CD4-positive, CD25-positive, alpha-beta regulatory T cell (primary cell): ENCODE measurements at places on chromosomes 2 and 18. TPM values are rescaled to one million over a fixed set of nuclear protein-coding genes. Genes with fewer than 3 reads are reported as not detected.
A peak's percentile ranks its signal among the peaks of the same experiment; 100 is the strongest.

DNA sequence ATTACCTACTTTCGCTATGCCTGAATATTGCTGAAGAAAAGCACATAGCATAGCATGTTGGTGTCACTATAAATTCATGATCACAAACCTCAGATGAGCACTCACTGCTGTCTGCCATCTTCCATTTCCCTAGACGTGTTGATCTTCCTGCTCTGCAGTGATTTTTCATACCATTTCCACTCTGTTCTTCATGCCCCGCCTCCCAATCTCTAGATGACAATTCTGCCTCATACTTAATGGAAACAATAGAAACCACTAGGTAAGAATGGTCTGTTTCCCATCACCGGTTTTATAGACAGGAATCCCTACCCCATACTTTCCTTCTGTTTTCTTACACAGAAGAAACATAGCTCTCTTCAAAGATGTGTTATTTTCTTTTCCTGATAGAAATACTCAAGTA lies 63.8 kb downstream of the PIK3C3 start:
- no peak for DNase-seq

Gene CD8A
- polyA plus RNA-seq, result 0.24 TPM

- peak; percentile 47 for DNase-seq
Measured at GRCh38 chr2:58240670-58241545, at the start of gene FANCL. Gene FANCL (minus strand): TSS chr2:58241325. CDS start chr2:58241313, 12 bp downstream.

- no peak for DNase-seq
Measured at GRCh38 chr2:7931808-7932207, 750.0 kb upstream of the ID2 start.

DNA sequence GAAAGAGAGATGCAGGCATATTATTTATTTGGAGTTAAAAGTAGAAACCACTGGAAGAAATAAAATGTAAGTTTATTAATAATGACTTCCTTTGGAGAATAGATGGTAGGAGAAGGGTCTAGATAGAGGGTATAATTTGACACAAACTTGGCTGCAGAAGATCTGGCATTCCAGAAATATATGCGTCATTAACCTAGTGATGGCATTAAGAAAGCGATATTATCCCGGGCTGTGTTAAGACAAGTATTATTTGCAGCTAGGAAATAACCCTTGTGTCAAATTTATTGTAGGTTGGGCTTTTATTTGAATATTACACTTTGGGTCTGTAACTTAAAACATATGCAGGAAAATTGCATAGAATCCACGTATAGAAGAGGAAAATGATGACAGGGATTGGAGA lies 389.5 kb downstream of the MTX2 start:
- DNase-seq, result no peak

- DNase-seq, result no peak
Measured at GRCh38 chr2:133651861-133652260, 83.6 kb upstream of the NCKAP5 start.

DNA sequence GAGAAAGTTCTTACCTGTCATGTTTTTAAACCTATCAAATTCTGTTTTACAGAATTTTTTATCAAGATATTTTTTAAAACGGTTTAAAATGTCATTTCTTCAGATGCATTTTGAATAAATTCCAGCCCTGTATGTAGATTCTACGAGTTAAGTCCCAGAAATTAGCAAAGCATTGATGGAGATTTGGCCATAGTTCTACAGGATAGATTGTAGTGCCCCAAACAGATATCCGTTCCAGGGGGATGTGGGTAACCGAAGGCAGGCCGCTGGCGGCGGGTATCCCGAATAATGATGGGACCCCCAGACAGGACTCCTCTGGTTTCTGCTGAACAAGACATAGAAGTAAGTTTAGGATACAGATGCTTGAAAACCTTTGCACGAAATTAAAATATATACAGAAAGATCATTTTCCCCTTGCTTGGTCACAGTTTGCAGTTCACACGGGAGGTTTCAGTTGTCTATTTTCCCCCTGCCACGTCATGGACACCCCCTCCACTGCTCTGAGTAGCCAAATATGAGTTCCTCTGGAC lies 755 bp downstream of the NOL4 start:
- DNase-seq, result no peak

DNA sequence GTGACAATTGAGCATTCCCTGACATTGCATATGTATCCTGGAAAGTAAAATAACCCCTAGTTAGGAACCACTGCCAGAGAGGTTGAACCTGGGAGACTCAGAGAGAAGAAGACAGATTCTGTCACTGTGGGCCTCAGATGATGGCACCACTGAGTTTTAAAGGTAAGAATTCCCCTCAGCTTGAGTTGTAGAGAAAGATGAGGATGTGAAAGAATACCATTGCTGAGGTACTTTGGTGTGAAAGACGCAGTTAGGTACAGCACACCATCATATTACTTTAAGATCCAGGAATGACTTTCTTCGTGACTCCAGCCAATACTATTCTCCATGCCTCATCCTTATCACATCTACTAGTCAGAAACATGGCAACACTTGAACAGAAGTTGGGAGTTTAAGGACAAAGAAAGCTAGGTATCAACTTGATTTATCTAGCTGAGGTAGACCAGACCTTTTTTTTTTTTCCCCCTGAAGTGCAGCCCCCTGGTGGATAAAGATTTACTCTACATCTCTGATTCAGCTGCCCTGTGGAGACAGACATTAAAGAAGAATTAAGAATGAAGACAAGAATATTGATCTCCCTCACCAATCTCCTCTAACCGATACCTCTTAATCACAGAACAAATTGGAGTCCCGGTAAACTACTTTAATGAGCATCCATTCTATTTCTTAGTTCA lies 630.5 kb upstream of the FANCL start:
- DNase-seq, result peak; percentile 1

DNA sequence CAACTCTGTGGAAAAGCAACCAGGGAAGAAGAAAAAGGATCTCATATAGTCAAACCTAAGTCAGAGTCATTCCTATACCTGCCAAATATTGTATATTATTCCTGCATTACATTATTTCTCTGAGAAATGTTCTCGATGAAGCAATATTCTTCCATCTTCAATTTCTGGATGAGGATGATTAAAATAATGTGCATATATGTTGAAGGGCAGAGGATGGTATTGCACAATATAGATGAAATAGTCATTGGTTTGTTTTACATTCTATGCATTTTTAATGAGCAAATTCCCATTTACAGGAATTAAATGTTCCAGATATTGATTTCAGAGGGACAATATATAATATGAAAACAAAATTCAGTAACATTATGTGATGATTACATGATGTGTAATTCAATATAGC lies 545.2 kb downstream of the STK39 start:
- no peak for DNase-seq

DNA sequence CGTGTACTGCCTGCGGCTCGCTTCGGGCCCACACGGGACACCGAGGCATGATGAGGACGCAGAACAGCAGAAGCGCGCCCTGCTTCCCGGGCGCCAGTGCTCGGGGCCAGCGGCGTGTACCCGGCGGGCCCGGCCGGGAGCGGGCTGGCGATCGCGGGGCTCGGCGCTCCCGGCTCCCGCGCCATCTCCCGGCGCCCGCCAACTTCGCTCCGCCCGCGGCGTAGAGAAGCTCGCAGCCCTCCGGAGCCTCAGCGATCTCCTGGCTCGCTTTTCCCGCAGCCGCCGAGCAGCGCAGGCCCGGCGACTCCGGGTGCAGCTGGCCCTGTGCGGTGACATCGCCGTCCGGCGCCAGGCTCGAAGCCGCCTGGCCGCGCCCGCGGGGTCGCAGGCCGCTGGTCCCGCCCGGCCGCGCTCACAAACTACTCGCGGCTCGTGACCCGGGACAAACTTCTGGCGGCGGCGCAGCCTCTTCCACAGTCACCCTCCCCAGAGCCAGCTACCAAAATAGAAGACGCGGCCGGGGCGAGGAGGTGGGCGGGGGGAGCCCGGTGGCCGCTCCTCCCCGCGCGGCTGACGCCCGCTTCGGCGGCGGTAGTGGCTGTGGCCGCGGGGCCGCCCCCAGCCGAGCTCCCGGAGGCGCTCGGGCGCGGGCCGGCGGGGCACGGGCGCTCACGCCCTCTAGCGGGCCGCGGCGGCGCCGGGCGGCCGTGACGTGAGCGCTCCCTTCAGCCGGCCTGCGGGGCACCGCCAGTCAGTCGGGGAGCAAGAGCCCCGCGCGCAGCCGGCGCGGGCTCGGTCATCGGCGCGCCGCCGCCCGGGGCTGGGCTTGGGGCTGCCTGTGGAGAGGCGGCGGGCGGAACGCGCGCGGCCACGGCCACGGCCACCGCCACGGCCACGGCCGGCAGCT lies at the start of gene PTPRM:
PTPRM (plus strand) TSS at position 750 of the 907 bp plus-strand sequence. CDS start 503 bp downstream, outside the sequence.
- peak; percentile 39 for DNase-seq

DNA sequence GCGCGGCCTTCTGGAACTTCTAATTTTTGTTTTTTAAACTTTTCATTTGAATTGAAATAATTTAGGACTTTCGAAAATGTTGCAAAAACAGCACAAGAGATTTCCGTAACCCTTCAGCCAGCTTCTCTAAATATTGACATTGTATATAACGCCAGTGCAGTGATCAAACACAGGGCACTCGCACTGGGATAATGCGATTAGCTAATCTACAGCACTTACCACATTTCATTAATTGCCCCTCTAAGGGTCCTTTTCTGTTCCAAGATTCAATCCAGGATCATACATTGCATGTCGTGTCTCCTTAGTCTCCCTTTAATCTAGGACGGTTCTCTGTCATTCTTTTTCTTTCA lies 343 bp upstream of the CD302 start:
- no peak for DNase-seq

DNA sequence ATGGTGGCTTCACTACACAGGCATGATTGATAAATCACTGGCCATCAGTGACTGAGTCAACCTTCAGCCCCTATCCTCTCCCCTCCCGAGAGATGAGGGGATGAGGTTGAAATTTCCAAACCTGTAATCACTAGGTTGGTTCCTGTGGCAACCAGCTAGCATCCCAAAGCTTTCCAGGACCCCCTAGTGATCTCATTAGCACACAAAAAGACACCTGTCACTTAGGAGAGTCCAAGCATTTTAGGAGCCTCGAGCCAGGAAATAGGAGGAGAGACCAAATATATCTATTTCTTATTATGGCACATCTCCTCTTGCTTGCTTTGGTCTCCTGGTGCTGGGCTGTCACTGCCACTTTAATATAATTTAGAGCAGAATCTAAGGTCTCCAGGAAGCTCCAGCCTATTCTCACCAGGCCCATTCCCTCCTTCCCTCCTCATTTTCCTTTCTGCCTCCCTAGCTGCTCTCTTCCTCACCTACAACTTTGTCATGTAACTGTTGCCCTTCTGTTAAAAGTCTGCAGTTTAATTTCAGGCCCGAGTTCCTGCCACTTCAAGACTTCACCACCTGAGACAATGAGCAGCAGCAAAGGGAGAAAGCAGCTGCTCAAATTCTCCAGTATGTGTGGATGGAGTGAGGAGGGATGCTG lies 33.2 kb upstream of the NAB1 start:
- DNase-seq, result no peak

Gene POLR1A
- polyA plus RNA-seq, result 1.3 TPM

- DNase-seq, result no peak
Measured at GRCh38 chr18:22109535-22109934, 59.9 kb upstream of the GATA6 start.

Gene MBD2
- 11.9 TPM for polyA plus RNA-seq

DNA sequence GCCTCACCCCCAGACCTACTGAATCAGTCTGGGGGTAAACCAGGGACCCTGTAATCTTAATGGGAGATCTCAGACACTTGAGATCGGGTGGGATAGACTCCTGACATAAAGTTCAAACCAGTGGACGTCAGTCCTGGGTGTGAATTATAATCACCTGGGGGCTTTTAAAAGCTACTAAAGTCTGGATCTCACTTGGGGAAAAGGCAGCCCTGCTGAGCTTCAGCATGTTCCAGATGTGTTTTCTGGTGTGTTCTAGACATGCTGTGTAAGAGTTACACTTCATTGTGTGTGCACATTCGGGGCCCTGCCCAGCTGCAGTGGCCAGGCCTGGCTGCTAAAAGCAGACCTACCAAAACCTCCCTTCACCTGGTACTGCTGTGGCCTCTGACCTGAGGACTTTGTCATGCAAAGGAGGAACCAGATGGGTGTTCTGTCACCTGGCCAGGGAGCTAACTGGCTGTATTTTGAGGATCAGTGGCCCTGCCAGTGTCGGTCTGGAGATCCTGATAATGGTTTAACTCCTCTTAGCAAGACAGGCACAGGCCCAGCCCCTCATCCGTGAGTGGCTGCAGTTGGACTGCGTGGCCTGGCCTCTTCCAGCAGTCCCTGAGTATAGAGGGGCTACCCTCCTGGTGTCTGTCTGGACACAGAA lies 10.6 kb downstream of the RRM2 start:
- DNase-seq, result no peak

- DNase-seq, result no peak
Measured at GRCh38 chr2:112173646-112174319, 35.6 kb downstream of the FBLN7 start.

DNA sequence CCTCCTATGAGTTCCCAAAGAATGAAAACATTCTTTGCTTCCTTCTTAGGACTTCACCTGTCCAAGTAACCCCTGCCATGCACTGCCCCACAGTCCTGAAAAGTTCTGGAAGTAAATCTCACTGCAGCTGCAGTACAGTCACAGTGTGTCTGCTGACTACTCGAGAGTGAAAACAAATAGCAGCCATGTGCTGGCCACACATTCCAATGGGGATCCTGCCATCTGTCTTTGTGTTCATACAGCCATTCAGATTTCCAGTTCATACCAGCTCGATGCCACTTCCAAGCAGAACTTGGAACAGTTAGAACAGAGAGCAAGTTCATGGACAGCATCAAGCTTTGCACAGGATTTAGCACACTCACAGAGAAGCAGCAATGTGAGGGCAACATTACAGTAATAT lies 629.9 kb upstream of the ACVR2A start:
- DNase-seq, result no peak

Gene TMEM198
- not detected for polyA plus RNA-seq

DNA sequence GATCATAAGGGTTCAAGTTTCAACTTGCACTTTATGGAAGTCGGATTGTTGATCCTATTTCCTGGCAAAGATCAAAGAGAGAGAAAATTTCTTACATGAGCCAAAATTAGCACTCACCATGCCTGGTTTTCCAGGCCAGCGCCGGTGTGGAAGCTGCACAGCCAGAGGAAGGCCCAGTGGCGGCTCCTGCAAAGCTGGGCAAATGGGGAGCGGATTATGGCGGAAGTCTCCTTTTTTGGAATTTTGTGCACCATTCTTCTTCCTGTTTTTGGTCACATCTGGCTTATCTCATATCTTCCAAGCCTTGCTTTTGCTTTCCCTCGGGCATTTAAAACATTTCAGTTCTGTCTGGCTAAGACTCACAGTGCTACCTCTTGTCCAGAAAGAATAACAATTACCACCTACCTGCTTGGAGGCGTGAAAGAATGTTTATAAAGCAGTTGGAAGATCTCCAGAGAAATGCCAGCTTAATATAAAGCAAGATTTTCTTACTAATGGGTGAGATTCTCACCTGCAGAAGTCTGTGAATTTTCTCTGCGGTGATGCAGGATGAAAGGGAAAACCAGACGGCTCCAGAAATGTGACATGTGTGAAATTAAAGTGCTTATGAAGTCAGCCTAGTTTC lies 94.3 kb downstream of the ASAP2 start:
- DNase-seq, result no peak

GRCh38 chr18:4284528-4284927 lies 170.6 kb downstream of the DLGAP1 start:
- DNase-seq, result no peak

GRCh38 chr2:216086207-216086893 lies 4.6 kb downstream of the TMEM169 start:
- no peak for DNase-seq
